Activated T-helper 17 cell treated with anti-CD3 and anti-CD28 coated beads, Interleukin-2, amount 50 U/mL, for 72 hours (primary cell): ENCODE measurements at places on chromosomes 7 and 10.

- no peak for ATAC-seq
Observed at GRCh38 chr10:110808615-110809014, 63.1 kb upstream of the PDCD4 start.

GRCh38 chr7:74709880-74710671 is 52.6 kb downstream of the GTF2I start:
- no peak for ATAC-seq

- ATAC-seq: no peak
Observed at GRCh38 chr10:1147810-1148209, 91.6 kb downstream of the WDR37 start.

DNA sequence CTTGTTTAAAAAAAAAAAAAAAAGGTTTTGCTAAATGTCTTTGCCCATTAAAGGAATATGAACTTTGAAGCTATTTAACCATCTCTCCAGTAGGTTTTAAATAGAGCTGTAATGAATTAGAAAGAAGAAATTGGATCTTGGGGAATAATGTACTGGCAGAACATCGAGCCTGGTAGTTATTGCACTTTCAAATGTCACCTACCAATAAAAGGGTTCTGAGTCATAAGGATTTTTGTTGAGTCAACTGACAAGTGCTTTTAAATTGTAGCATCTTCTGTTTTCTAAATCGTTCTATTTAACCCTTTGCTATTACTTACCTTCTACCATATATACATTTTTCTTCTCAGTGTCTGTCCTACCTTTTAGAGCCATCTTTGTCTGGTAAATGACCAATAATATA is 10.7 kb downstream of the CUTC start:
- ATAC-seq: no peak

- ATAC-seq: no peak
Observed at GRCh38 chr10:129921801-129922597, 42.1 kb downstream of the EBF3 start.

DNA sequence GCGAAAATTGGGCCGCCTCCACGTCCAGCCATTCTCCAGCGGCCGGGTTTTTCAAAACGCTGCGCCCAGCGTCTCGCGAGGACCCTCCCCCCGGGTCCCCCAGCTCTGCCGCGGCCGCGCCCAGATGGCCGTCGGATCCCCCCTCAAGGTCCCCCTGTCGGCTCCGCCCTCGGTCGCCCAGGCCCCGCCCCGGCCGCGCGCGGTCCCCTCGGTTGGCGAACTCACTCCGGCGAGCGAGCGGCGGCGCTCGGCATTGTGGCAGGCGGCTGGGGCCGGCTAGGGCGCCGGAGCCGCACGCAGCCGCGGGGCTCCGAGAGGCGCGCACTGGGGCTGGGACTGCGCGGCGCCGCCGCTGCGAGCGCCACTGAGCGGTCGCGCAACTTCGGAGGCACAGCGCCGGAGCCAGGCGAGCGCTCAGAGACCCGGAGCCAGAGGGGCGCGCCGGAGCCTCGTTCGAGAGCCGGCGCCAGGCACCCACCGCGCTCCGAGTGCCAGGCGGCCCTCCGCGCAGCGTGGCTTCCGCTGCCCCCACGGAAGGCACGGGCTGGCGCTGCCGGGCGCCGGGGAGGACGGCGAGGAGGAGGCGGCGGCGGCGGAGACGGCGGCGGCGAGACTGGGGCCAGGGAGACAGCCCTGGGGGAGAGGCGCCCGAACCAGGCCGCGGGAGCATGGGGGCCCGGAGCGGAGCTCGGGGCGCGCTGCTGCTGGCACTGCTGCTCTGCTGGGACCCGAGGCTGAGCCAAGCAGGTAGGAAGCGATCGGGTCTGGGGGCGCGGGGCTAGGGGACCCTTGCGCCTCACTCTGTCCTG is at the start of gene UNC5B:
Gene UNC5B (plus strand): TSS at position 253 of the 809 bp plus-strand sequence. CDS start 416 bp downstream, at position 669.
- peak; percentile 42 for ATAC-seq
